ENCODE measurements at places on chromosomes 7 and 10.
A peak's percentile ranks its signal among the peaks of the same experiment; 100 is the strongest.

DNA sequence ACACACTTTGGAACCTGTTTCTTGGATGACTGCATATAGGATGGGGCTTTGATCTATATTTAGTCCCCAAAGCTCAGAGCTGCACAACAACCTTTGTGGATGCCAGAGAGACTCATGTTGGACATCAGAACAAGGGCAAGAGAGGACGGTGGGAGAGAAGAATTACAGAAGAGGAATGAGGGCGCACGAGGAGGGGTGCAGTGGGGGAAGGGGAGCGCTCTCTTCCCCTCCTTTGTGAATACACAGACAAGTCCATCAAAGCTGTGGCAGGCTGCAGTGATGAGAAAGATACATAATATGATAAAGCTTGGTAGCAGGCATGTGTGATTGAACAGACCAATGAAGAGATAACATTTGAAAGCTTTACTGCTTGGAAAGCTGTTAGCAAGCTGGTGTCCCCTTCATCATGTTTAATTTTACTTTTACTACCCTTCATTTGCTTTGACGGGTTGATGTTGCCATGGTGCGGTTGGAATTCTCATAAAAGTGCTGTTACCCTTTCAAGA lies 857.8 kb downstream of the KCNMA1 start:
- DNase-seq, result no peak

- DNase-seq, result no peak
Observed at GRCh38 chr7:95213148-95213547, 111.2 kb downstream of the PON1 start.

GRCh38 chr7:106126170-106126938 lies 14.2 kb upstream of the SYPL1 start:
- DNase-seq, result peak; percentile 40

- no peak for DNase-seq
Observed at GRCh38 chr10:62388328-62388727, 14.2 kb downstream of the ZNF365 start.

- no peak for DNase-seq
Observed at GRCh38 chr7:46651561-46652088, 730.6 kb upstream of the IGFBP3 start.

DNA sequence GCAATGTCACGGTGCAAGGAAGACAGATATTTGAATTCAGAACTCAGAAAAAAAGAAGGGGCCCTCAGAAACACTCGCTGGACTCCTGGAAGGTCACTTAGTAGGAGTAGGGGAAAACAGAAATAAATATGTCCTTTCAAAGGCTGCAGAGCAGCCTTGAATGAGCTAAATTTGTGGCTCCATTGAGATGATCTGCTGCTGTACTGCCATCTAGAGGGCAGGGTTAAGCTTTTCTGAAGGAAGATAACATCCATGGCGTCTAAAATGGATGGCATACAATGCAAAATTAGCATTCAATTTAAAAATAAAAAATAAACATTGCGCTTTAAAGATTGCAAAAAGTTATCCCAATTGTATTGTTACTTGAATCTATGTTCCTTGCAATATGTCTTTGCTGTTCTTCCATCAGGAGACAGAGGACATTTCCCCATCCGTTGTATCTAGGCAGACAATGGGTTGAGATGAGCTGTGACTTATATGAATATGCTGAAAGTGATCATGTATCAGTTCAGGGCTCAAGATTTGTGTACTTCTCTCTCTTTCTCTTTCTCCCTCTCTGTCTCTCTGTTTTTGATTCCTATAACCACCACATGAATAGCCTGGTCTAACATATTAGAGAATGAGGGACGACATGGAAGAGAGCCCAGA lies 642.2 kb downstream of the SH2D4B start:
- peak; percentile 17 for DNase-seq

DNA sequence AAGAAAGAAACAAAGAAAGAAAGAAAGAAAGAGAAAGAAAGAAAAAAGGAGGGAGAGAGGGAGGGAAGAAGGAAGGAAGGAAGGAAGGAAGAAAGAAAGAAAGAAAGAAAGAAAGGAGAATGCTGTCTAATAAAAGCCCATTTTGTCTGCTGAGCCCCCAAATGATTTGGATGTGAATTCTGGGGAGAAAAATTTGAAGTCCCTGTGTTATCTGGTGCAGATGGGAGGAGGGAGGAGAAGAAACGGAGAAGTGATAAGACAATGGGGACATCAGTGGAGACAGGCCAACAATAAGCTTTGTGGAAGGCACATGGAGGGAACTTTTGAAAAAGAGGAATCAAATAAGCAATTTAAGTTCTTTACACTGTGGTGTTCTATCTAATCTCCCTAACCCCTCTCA lies 24.6 kb upstream of the TMEM273 start:
- no peak for DNase-seq

All from GDM1 (cell line).